GM04503 (cell line): ENCODE measurements at places on chromosomes 1 and 21.

DNA sequence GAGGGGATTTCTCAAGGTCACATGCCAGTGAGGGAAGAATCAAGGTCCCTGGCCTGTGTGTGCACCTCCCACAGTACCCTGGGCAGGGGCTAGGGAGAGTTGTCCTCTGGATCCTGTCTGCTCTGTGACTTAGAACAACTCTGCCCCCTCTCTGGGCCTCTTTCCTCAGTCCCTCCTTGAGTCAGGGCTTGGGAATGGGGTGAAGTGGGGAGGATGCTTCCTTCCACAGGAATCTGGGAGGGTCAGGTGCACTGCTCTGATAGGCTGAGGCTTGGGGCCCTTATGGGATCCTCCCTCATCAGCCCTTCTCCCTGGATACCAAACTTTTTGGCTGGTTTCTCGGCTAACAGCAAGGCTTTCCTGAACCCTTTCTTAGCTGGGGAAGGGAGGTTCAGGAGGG is 2.5 kb downstream of the TRNP1 start:
- DNase-seq, result peak; percentile 64

GRCh38 chr1:230280906-230281413 is 145.2 kb downstream of the PGBD5 start:
- DNase-seq, result no peak

GRCh38 chr1:5140136-5140535 is 485.7 kb downstream of the AJAP1 start:
- DNase-seq, result no peak

- DNase-seq, result no peak
Observed at GRCh38 chr1:181676269-181676668, 193.0 kb downstream of the CACNA1E start.

DNA sequence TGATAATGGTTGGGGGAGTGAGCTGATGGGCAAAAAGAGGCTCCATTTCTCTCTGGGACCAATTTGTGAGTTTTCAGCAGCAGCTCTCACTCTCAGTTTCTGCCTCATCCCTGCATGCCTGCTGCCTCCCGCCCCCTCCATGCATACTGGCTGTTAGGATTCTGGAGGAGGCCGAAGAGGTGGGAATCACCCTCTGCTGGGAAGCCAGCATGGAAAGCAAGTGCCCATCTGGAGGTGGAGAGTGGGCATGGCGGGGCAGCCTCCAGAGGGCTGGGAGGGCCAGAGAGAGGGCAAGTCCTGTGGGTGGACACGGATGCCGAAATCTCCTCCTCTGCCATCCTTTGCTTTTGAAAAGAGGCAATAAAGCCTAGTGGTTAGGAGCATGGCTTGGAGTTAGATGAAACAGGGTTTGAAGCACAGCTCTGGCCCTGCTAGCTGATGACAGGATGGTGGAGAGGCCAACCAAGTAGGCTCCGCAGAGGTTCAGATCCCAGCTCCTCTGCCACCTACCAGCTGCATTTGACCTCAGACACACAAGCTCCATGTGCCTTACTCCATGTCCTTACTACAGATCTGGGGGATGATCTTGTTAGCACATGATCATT is 113.4 kb downstream of the GRIK3 start:
- DNase-seq, result no peak

DNA sequence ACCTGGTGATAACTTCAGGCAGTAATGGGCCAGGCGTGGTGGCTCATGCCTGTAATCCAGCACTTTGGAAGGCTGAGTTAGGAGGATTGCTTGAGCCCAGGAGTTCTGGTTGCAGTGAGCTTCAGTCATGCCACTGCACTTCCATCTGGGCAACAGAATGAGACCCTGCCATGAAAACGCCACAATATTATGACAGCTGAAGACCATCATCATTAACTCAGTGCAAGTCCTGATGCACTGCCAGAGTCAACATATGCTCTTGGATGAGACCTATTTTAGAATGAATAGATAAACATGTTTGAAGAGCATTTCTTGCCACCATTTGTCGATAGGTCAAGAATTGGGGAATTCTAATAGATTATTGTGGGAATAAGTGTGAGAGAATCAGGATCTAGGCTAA is 26.4 kb downstream of the HENMT1 start:
- no peak for DNase-seq
